Stimulated activated CD8-positive, alpha-beta memory T cell treated with anti-CD3 and anti-CD28 coated beads, Interleukin-7, amount 100 ng/mL, for 1 hour (primary cell): ENCODE measurements at places on chromosomes 7 and 10.

DNA sequence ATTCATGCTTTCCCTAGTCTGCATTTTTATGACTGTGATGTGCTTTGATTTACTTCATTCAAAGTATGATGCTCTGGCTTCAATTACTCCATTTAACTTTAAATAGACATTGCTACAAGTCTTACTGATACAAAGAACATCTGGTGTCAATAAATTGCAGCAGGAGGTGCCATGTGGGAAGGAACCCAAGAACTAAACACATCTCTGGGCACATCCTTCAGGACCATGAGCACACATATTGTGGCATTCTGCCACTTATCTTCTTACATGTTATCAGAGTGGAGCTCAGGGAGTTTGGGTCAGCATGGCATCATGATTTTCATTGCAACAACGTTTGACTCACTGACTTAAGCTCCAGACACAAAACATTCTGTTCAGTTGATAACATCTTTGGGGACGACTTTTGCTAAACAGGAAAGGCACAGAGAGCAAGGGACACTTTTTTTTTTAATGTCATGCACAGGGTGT is 227.0 kb downstream of the DKK1 start:
- no peak for DNase-seq

DNA sequence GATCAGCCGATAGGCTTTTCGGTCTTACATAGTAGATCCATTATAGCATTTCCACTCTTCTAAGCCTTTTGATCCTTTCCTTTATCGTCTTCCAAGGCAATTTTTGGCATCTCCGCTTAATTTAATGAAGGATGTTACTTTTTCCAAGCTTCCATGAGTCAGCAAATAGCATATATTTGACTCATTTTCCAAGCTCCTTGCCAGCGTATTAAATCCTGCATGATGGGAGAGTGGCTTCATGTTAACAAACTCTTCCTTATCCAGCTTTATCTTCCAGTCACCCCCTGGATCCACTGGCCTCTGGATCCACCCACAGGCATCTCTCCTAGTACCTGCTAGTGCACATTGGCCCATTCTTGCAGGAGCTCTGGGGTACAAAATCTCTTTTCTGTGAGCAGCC is 13.0 kb downstream of the OR9A2 start:
- no peak for DNase-seq

- DNase-seq = no peak
Measured at GRCh38 chr10:125060026-125060425, 100.3 kb downstream of the CTBP2 start.

DNA sequence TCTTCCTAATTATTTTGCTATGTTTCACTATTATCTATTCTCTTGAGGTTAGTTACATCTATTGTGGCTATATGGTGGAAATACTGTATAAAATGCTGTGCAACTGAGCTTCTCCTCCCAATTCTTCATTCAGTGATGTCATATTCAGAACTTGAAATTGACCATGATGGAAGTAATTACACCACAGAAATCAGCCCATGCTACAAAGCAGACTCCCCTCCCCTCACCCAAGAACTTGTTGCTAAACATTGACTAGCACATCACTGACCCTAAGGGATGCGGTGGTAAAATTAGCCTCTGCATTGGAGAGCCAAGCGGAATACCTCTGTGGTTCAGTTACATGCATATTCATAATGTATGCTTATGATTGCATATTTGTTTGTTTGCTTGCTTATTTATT is 8.8 kb downstream of the CALD1 start:
- DNase-seq = no peak

DNA sequence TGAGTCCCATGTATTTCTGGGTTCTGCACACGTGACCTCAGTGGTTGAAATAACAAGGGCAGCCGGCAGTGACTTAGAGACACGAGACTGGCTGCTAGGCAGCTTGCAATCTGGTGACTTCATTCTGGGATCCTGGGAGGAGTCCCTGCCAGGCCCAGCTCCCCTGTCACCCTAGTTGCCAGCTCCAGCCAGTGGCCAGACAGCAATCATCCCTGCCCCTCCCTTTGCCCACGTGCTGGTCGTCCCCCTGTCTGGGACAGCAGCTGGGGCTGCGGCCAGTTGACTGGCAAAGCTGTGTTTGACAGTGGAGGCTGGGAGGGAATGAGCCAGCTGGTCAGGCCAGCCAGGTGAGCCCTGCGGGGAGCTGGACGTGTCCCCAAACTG is 30.0 kb downstream of the ADGRA1 start:
- DNase-seq = no peak

GRCh38 chr10:132627666-132628531 is 90.3 kb downstream of the INPP5A start:
- DNase-seq = no peak

GRCh38 chr10:70542565-70542938 is 60.0 kb downstream of the PRF1 start:
- no peak for DNase-seq

- DNase-seq = no peak
Measured at GRCh38 chr10:117535298-117536071, 7.1 kb upstream of the EMX2 start.

- no peak for DNase-seq
Measured at GRCh38 chr10:14481752-14482151, 151.0 kb upstream of the FRMD4A start.

DNA sequence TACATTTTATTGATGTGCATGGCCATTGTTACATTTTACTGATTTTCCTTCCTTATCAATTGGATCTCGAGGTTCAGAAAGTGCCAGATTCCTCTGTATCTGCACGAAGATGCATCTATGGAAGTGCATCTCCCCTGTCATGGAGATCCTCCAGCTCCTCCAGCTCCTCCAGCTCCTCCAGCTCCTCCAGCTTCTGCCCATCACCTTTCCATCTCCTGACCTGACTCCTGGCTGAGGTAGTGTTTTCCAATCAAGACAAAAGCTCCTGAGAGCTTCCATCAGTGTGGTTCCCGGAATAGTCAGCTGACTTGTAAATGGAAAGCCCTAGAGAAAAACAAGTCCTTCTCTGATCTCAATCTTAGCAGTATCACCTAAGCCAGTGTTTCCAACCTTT is 90.8 kb upstream of the KLF6 start:
- no peak for DNase-seq

DNA sequence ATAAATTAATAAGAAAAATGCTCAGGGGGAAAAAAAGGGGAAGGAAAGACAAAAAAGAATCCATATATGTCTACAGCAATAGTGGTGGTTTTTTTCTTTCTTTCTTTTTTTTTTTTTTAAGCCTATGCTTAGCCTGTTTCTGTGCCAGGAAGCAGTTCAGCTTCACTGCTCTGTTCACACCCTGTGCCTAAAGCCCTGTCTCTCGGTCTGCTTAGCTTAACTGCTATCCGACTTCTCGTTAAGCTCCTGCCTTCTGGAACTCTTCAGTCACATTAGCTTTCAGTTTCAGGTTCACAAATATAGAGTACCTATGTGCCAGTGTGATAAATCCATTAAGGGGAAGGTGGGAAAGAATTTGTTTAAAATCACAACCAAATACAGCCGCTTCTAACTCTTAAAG is 26.5 kb upstream of the NRG3 start:
- no peak for DNase-seq

- no peak for DNase-seq
Measured at GRCh38 chr10:127978481-127978880, 71.6 kb downstream of the PTPRE start.

GRCh38 chr7:5594616-5595544 is 171.2 kb upstream of the TNRC18 start:
- DNase-seq = no peak
